Smooth muscle cell of the coronary artery (primary cell): ENCODE measurements at places on chromosomes 13 and 19. TPM values are rescaled to one million over a fixed set of nuclear protein-coding genes. Genes with fewer than 3 reads are reported as not detected.

Gene CGB2
- total RNA-seq, result not detected in 2 replicates

Gene KLK2
- not detected in 2 replicates for total RNA-seq

Gene NPAS1
- 0.12 and 1.1 TPM in 2 replicates for total RNA-seq

Gene ZNF431
- total RNA-seq, result 2.8 and 7.8 TPM in 2 replicates

Gene COL4A2
- 336 and 1,402 TPM in 2 replicates for total RNA-seq

Gene MAU2
- 23.2 and 31.8 TPM in 2 replicates for total RNA-seq

Gene FPR2
- not detected in 2 replicates for total RNA-seq

Gene TBC1D17
- 5.6 and 7.0 TPM in 2 replicates for total RNA-seq

Gene LRRC8E
- total RNA-seq, result 4.3 and 5.6 TPM in 2 replicates

Gene MYH14
- total RNA-seq, result under 0.01 TPM in 1 of 2 replicates, not detected in the other

Gene GFY
- total RNA-seq, result not detected in 2 replicates

Gene IL11
- 0.23 and 4.7 TPM in 2 replicates for total RNA-seq

Gene NUDT15
- total RNA-seq, result 5.7 and 12.7 TPM in 2 replicates

Gene ZNF486
- 2.7 and 3.4 TPM in 2 replicates for total RNA-seq

Gene VSTM2B
- total RNA-seq, result not detected in 2 replicates

Gene NFIX
- 42.4 and 45.6 TPM in 2 replicates for total RNA-seq

Gene KCNC3
- not detected in 2 replicates for total RNA-seq
